Activated CD4-positive, alpha-beta T cell treated with anti-CD3 and anti-CD28 coated beads for 24 hours (primary cell): ENCODE measurements at places on chromosomes 16 and 17.

DNA sequence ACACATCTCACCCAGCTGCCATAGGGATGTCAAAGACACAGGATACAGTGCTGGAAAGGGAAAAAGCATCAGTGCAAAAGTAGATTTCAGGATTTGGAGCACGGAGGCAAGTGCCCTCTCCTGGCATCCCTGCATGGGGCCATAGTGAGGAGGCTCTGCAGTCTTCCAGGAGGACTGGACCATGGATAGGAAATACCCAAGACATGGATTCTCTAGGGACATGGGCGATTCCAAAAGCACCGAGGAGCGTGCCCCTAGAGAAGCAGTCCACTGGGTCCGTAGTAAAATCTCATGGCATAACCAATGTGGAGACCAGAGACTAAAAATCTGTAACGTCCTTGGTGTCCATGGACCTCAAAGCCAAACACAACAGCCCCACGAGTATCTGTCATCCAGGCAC is 818.2 kb downstream of the KCNJ18 start:
- DNase-seq: no peak

DNA sequence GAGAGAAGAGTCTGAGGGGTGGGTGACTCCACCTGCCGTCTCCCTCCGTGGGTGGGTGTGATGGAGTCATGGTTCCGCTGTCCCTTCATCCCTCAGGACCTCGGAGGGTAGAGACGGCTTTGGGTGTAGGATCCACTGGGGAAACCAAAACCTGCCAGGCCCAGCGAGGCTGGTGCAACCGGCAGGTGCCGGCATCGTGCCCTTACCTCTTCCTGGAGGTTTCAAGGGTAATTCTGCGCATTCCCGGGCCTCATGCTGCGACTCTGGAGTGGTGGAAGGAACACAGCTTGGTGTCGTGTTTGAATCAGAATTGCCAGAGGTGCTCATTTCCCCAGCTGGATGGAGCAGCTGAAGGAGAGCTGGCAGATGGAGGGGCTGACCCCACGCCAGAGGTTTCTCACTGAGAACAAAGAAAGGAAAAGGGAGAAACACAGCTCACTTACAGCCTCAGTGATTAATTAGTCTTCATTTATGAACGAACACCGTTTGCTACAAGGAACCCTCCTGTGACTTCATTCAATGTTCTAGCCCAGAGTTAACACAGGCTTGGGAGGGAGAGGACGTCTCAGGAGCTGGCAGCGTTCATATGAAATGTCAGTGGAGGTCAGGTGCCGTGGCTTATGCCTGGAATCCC is 16.3 kb upstream of the ATP2A3 start:
- no peak for DNase-seq

GRCh38 chr16:89705006-89705405 is 3.5 kb upstream of the SPATA2L start:
- DNase-seq: no peak

DNA sequence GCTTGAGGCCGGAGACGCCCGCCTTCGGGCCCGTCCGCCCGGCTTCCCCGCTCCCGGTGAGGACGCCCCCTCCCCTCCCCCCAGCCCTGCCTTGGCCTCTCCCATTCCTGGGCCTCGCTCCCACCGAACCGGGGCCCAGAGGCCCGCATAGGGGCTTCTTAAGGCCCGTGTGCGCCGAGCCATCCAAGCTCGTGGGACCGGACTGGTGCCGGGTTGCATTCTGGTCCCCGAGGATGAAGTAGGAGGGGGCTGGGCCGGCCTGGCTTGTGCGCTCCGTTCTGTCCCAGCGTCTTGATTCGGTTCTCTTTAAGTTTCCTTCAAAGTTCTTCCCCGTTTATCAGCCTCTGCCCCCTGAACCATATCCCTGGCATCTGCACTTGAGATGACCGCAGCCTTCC is 488 bp downstream of the SENP3 start:
- DNase-seq: no peak

- no peak for DNase-seq
Measured at GRCh38 chr16:79870016-79870886, 269.7 kb upstream of the MAF start.

GRCh38 chr17:31544186-31544585 is 152.7 kb downstream of the RAB11FIP4 start:
- DNase-seq: no peak

DNA sequence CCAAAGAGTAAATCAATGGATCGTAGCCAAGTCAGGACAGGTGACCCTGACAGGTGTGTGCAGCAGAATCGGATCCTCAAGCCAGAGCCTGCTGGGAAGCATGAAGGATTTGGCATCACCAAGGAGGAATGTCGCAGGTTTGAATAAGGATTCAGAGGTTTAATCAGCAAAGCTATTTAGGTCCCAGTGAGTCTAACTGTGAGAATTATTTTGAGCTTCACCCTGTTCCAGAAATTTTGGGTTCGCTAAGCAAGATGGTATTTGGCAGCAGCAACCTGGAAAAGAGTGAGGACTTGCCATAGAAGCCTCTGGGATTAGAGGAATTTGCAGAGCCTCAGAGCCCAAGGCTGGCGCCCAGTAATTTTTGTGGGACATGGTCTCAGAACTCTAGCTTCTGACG is 173.0 kb downstream of the CCDC182 start:
- no peak for DNase-seq

DNA sequence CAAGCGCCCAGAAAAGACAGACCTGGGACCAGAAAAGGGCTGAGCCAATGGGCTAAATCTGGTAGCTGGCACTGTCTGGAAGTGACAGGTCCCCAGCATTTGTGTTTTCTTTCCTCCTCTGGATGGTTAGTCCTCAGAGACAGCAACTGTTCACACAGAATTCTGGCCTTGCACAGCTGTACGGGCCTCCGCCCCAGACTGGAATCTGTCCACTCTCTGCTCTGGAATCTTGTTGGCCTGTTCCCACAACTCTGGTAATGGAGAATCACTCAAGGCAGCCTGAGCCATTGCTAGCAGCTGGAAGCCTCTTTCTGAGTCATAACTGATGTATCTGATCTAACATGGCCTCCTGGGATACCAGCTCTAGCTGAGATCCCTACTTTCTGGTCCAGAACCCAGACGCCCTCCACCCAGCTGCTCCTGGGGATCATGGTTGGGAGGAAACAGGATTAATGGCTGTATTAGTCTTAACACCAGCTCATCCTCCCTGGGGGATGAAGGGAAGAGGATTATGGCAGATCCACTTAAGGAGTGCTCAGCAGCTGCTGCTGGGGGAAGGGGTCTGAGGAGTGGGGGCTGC is 9.1 kb downstream of the ZNF668 start:
- no peak for DNase-seq

GRCh38 chr17:67588326-67588725 is 129.4 kb upstream of the NOL11 start:
- no peak for DNase-seq

GRCh38 chr16:66495440-66495839 is 54.5 kb downstream of the TK2 start:
- DNase-seq: no peak

- no peak for DNase-seq
Measured at GRCh38 chr17:57186226-57187019, 69.9 kb upstream of the MSI2 start.

GRCh38 chr17:15177343-15177742 is 87.8 kb downstream of the PMP22 start:
- DNase-seq: no peak

- DNase-seq: no peak
Measured at GRCh38 chr16:13956635-13957196, 36.8 kb downstream of the ERCC4 start.

DNA sequence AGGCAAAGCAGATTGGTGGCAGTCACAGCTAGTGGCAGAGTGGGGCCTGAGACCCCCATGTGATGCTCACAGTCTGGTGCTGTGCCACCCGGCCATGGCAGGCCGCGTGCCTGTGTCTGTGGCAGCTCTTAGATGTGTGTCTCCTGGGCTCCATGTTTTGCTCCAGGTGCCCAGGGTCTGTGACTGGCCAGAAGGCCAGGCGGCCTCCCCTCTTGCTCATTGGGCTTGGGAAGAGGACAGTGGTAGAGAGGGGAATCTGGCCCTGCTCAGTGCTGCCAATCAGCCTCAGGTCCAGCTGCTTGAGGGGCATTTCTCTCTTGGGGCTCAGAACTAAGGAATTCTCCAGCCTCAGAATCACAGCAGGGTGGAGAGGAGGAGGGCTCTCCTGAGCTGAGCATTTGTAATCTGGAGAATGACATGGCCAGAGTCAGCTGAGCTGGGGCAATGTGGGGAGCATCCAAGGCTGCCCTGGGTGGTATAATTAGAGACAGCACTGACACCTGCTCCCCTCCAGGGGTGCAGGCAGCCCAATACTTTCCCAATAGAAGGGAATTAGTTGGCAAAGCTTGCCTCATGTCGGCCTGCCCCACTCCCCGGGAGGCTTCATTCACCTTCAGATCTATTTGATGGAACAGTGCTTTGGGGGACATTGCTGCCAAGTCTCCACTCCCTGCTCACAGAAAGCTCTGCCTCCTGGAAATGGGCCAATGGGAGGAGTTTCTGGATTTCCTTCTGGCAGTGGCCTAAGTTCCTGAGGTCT is 2.7 kb upstream of the LASP1NB start:
- no peak for DNase-seq

DNA sequence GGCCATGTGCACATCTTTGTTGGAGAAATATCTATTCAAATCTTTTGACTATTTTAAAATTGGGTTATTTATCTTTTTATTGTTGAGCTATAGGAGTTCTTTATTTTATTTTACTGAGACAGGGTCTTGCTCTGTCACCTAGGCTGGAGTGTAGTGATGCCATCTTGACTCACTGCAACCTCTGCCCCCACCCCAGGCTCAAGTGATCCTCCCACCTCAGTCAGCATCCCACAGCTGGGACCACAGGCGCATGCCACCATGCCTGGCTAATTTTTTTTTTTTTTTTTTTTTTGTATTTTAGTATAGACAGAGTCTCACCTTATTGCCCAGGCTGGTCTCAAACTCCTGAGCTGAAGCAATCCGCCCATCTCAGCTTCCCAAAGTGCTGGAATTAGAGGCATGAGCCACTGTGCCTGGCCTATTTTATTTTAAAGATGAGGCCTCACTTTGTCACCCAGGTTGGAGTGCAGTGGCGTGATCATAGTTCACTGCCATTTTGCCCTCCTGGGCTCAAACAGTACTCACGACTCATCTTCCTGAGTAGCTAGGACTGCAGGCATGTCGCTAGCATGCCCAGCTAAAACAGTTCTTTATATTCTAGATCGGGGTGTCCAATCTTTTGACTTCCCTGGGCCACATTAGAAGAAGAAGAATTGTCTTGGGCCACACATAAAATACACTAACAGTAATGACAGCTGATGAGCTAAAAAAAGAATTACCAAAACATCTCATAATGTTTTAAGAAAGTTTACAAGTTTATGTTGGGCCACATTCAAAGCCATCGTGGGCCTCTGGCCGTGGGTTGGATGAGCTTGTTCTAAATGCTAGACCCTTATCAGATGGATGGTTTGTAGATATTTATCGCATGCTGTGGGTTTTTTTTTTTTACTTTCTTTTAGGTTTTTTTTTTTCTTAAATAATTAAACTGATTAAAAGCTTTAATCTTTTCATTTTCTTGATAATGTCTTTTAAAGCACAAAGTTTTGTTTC is 13.7 kb downstream of the TENT4B start:
- DNase-seq: no peak

DNA sequence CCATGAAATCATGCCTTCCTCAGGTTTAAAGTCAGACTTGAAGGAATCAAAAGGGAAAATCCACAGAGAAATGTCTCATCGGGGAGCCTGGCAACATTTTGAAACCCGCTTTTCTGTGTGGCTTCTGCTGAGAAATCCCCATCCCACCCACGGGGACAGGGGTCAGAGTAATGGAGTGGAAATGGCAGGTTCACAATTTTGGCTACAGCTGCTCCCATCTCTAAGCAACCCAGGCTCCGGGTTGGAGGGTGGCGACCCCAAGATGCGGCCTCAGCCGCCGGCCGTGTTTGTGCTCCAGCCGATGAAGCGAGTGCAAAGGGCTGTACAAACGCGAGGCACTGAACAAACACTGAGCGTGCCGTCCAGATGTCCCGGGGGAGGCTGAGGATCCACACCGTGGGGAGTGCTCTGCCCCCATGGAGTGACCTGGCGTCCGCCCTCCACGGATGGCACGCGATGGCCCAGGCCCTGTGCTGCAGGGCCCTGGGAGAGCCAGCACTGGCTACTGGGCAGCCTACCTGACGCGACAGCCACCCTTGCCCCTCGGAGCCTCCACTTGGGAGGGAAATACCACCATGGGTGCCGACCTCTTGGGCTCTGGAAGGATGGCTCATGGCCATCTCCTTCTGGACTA is 22.2 kb downstream of the SLC43A2 start:
- DNase-seq: no peak

DNA sequence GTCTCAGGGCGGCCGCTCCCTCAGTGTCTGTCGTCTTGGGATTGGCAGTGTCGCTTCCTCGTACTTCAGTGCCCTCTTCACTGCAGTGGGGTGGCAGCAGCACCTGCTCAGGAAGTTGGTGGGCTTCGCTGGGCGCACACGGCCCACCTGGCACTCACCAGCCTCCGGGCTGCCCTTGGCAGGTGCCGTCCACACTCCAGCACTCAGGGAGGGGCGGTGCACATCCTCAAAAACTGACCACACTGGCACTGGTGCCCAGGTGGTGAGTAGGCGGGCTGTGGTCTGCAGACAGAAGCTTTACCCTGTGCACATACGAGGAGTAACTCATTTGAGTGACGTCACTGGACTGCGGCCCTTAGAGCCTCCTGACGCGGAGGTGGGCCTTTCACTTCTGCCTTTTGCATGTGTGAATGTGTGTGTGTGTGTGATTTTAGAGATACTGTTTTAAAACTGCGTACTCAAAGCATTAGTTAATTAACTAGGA is 94.6 kb downstream of the BANP start:
- no peak for DNase-seq

DNA sequence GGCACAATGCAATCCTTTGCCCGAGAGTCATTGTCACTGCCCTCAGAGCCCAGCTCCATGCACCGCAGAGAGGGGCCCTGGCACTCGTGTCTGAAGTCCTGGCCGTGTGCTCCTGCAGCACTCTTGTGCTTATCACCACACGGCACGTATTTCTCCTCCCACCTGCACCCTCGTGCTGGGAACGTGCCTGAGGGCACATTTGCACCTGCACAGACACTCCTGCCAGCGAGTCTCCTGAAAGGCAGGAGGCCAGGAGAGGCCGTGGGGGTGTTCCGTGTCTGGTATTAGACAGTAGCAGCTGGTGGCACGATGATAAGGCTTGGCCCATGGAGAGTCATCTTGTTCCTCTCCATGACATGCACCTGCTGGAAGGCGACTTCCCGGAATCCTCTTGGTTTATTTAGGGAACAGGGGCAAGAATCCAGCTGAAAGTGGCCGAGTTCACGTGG is 3.4 kb upstream of the ACSF3 start:
- DNase-seq: no peak

DNA sequence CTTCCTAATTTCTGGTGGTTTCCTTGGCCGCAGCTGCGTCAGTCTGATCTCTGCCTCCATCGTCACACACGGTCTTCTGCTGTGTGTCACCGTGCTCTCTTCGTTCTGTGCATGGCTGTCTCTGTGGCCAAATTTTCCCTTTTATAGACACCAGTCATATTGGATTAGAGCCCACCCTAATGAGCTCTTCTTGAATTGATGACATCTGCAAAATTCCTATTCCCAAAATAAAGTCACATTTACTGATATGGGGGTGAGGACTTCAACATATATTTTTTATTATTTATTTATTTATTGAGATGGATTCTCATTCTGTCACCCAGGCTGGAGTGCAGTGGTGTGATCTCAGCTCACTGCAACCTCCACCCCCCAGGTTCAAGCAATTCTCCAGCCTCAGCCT is 38.4 kb downstream of the GINS3 start:
- DNase-seq: no peak

GRCh38 chr17:73283841-73284282 is 22.2 kb upstream of the CPSF4L start:
- no peak for DNase-seq

- DNase-seq: no peak
Measured at GRCh38 chr17:4609761-4610160, 25.4 kb downstream of the SMTNL2 start.
